Activated naive CD4-positive, alpha-beta T cell treated with anti-CD3 and anti-CD28 coated beads for 36 hours (primary cell): ENCODE measurements at places on chromosomes 11 and 22. TPM values are rescaled to one million over a fixed set of nuclear protein-coding genes. Genes with fewer than 3 reads are reported as not detected.

TRPC6 gene
- not detected for total RNA-seq

CEP126 gene
- 1.2 TPM for total RNA-seq

- no peak for DNase-seq
These were observed 36.3 kb downstream of the PPP2R1B start for GRCh38 chr11:111729831-111730311.

- DNase-seq, result no peak
These were observed 4.5 kb downstream of the IL18 start for GRCh38 chr11:112159098-112160065.

DNA sequence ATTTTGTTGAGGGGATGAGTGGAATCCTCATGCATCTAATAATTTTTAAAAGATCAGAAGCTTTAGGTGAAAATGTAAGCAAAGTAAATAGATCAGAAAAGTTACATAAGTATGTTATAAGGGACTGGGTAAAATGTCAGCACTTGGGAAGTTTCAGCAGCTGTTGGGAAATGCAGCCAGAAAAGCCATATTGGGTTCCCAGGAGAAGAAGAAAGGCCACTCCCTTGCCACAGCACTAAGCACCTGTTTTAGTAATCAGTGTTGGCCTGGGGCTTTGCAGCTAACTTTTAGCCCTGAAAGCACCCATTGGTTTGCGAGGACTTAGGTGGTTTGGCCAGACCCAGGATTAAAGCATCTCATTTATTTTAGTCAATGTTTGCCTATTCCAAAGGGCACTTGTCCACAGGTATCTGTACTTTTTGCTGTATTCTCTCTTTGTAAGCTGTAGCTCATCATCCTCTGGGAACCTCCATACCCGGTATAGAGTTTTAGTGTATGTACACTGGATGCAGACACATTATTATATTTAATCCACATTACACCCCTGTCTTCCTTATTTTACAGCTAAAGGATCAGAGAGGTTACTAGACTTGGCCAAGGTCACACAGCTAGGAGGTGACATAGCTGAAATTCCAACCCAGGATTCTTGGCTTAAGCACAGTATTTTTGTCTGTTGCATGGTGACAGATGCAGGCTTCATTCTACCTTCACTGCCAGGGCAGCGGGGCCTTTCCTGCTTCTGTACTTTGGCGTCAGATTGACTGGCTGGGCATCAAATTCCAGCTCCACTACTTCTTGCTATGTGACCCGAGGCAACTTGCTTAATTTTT lies 127.7 kb upstream of the SESN3 start:
- no peak for DNase-seq

DNA sequence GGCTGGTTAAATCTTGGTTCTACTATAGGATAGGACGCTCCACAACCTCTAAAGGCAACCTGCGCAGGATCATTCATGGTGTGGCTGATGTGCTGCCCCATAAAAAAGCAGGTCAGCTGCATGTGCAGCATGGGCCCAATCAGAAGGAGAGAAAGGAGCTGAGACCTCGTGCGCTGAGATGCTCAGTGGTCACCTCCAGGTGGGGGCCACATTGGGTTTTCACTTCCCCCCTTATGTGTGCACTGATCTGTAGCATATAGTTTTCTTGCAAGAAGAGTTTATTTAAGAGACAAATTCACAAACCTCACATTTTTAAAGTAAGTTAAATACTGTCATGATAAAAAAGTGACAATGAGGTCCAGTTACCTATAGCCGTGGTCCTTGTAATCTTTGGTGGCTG lies 24.3 kb downstream of the SERPIND1 start:
- no peak for DNase-seq

DNA sequence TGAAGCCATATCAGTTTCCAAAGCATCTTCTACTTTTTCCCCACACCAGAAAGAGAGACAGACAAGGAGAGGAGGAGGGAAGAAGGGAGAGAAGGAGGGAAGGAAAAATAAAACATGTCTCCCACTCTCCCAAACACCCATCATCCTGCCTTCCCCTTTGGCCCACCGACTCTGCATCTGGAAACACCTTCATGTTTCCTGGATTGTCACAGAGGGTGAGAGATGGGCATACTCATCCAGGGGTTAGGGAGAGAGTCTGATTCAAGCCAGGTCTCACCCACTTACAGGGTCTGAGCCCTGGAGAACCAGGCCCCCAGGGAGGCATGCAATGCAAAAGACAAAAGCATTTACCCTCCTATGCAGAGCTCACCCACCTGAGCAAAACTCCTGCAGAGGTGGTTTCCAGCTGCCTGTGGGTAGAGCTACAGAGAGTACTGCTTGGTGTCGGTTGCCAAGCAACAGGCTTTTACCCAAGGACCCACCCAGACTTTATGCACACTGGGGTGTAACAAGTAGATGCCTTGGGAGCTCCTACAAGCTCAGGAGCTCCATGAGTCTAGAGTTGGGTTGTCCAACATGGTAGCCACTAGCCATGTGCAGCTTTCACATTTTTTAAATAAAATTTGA lies 33.4 kb downstream of the MN1 start:
- no peak for DNase-seq

DNA sequence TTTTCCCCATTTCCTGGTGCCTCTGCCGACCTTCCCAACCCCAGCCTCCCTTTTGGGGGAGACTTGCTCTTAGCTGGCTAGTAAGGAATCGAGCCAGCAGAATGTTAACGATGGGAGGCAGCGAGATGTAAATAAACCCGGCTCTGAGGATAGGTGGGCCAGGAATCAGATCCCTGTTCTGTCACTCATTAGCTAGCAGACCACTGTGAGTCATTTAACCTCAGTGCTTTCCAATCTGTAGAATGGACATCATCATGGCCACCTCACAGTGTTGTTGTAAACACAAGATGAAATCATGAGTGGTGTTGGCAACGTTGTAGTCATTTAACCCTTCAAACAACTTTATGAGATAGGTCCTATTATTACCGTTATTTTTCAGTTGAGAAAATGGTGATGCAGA lies 208.6 kb downstream of the KIRREL3 start:
- no peak for DNase-seq

- DNase-seq, result no peak
These were observed 63.1 kb downstream of the PRSS23 start for GRCh38 chr11:86863476-86863875.
